ENCODE measurements at places on chromosomes 5 and 9. TPM values are rescaled to one million over a fixed set of nuclear protein-coding genes. Genes with fewer than 3 reads are reported as not detected.

Gene IFNA2
- total RNA-seq, result not detected

Gene SPINK7
- total RNA-seq, result not detected

Gene CER1
- not detected for total RNA-seq

Gene TLX3
- not detected for total RNA-seq

Gene TMEM252
- not detected for total RNA-seq

Gene SLC22A5
- total RNA-seq, result 8.7 TPM

Gene ADGRD2
- total RNA-seq, result not detected

Gene LCN1
- total RNA-seq, result not detected
